RWPE2 (cell line): ENCODE measurements at places on chromosomes 1 and 21.

DNA sequence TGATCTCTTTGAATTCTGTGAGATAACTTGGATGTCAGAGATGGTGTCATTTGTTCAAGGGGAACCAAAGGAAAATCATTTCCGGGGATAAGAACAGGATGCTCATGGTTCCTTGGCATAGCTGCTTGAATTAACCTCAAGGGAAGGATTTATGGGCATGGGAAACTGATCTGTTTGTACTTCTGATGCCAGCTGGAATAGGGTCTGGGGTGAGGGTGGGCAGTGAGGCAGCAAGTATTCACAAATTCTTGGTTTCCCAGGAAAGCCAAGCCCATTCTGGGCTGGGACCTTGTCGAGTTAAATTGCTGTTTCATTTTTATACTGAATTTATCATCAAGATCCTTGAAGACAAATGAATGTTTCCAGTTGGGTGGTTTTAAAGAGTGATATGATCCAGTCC lies 14.1 kb downstream of the INTS3 start:
- peaks cover 87% of the 10 kb centered on the region for H3K36me3 ChIP-seq
- no peak overlapping the region for H3K4me3 ChIP-seq
- no peak for DNase-seq
- no peak overlapping the region for H3K27ac ChIP-seq

- DNase-seq, result no peak
- H3K27me3 ChIP-seq, result peaks cover 4% of the 10 kb centered on the region
- H3K4me3 ChIP-seq, result no peak overlapping the region
- H3K27ac ChIP-seq, result no peak overlapping the region
- H3K4me1 ChIP-seq, result no peaks in the 10 kb centered on the region
These were observed 1193.4 kb downstream of the NCAM2 start for GRCh38 chr21:22191581-22191980.

- no peak overlapping the region for H3K4me3 ChIP-seq
- peak; percentile 13 for DNase-seq
- H3K4me1 ChIP-seq, result no peaks in the 10 kb centered on the region
- H3K36me3 ChIP-seq, result no peaks in the 10 kb centered on the region
- no peaks in the 10 kb centered on the region for H3K27me3 ChIP-seq
- H3K27ac ChIP-seq, result no peak overlapping the region
These were observed 30.2 kb downstream of the RUNX3 start for GRCh38 chr1:24899581-24900485.

DNA sequence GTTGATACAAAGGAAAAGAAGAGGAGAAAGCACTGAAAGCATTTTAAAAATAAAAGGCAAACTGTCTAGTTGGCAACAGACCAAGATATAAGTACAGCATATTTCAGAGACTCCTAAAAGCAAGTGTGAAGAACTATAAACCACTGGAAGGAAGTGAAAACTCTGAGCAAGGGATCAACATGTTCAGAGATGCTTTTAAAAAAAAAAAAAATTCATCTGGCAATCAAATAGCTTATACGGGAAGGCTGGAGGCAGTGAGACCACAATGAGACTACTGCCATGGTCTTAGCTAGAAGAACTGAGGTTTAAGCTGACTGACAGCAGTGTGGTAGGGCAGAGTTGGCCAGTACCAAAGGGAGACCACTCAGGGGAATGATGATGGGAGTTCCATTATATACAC lies 124.3 kb downstream of the VAV3 start:
- no peak overlapping the region for H3K4me3 ChIP-seq
- no peaks in the 10 kb centered on the region for H3K36me3 ChIP-seq
- no peak overlapping the region for H3K27ac ChIP-seq
- no peak for DNase-seq
- H3K4me1 ChIP-seq, result no peaks in the 10 kb centered on the region

DNA sequence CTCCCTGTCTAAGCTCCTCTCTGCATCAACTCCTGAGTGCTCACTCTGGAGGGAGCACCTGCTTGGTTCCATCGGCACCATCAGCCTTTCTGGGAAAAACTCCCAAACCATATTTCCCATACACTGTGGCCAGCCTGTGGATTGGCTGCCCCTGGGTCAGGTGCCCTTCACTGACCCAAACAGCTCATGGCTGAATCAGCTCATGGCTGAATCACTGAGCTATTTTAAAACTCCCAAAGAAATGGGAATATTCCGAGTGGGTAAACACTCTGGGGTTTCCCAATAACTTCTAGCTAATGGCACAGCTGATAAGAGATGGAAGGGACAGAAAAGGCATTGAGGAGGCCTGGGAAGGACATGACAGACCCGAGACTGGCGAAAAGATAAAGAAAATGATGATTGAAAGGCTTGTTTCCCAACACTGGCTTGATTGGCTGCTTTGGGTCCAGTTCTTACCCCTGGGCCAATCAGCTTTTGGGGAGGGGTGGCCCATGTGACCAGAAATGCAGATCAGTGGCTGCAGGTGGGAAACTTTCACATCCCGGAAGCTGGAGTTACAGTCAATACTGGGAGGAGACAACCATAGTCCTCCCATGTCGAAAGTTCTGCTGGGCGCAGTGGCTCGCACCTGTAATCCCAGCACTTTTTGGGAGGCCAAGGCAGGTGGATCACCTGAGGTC lies 37.3 kb upstream of the KAZN start:
- DNase-seq, result no peak
- no peaks in the 10 kb centered on the region for H3K4me1 ChIP-seq
- H3K27me3 ChIP-seq, result no peaks in the 10 kb centered on the region
- no peak overlapping the region for H3K4me3 ChIP-seq
- H3K27ac ChIP-seq, result no peak overlapping the region

DNA sequence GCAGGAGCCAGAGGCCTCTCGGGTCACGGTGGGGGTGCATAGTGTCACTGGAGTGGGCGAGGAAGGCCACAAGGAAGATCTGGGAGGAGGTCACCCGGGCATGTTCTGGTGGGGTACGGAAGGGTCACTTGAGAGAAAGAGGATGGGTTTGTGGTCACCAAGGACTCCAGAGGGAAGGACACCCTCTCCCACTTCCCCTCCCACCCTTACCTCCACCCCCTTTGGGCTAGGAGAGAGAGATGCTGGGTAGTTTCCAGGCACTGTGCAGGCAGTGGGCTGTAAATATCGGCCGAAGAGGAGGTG lies 703 bp downstream of the AMIGO1 start:
- H3K27me3 ChIP-seq, result no peaks in the 10 kb centered on the region
- H3K36me3 ChIP-seq, result no peaks in the 10 kb centered on the region
- H3K27ac ChIP-seq, result no peak overlapping the region
- DNase-seq, result no peak
- H3K4me1 ChIP-seq, result no peaks in the 10 kb centered on the region

DNA sequence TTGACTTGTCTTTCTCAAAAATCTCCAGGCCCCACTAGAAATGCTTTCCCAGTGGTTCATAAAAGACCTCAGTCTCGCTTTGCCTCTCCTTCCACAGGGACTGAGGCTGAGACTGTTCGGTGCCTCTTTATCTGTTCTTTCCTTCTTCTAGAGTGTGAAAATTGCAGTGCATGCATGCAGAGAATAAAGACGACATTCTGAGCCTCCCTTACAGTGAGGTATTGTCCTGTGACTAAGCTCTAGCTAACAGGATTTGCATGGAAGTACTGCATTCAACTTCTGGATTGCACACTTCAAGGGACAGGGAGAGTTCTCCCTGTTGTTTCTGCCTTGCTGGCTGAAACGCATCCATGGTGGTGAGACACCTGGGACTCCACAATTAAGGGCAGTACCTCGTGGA lies 69.1 kb downstream of the COLGALT2 start:
- no peaks in the 10 kb centered on the region for H3K36me3 ChIP-seq
- H3K4me1 ChIP-seq, result no peaks in the 10 kb centered on the region
- H3K27me3 ChIP-seq, result no peaks in the 10 kb centered on the region
- H3K27ac ChIP-seq, result no peak overlapping the region
- no peak for DNase-seq
- no peak overlapping the region for H3K4me3 ChIP-seq

DNA sequence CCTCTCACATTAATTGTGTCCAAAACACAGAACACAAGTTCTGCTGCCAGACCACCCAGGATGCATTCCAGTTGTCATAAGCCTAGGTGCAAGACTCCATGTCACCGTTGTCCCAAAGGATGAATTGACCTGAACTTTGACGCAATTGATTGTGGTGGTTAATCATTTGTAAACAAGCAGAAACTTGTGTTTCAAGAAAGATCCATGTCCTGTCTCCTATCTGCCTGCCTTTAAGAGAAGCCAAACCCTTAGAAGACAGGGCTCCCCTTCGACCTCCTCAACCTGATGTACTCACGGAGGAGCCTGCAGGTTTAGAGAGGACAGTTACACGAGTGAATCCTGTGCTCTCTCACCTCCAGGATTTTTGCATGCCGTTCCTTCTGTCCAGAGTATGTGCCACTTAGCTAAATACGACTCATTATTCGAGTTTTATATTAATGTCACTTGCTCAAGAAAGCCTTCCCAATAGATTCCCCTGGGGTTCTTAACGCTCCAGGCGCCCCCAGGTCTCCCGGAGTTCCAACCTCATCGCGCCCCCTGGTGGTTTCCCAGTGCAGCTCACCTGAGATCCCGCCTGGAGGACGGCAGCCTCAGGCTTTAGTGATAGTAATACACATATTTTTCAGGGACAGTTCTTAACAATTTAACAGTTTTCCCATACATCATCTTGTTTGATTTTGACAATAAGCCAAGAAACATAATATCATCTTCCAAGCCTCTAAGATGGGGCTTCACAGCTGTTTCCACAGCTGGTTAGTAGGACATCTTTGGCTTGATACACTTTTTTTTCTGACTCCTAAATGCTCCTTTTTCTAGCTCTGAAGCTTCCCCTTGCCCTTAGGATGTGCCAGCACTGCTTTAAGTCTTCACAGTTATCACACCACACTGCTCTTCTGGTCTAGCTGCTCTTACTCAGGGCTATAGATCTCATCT lies 2.4 kb upstream of the C8B start:
- H3K27ac ChIP-seq, result no peak overlapping the region
- no peaks in the 10 kb centered on the region for H3K36me3 ChIP-seq
- H3K27me3 ChIP-seq, result no peaks in the 10 kb centered on the region

DNA sequence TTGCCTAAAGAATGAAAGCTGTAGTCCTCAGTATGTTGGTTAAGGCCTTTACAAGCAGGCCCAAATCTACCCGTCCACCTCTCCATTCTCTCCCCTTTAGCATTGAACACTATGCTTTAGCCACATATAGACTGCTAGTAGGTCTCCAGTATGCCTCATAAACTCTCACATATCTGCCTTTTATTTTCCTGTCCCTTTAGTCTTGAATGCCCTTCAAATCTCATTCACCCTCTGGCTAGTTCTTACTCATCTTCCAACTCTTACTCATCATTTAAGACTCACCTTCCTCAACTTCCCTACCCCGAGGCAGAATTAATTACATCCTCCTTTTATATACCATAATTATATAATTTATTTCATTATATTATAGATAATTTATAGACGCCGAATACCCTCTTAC lies 78.7 kb upstream of the TSPAN2 start:
- peaks cover 38% of the 10 kb centered on the region for H3K4me1 ChIP-seq
- no peak overlapping the region for H3K4me3 ChIP-seq
- no peak for DNase-seq
- H3K27me3 ChIP-seq, result no peaks in the 10 kb centered on the region
- H3K36me3 ChIP-seq, result no peaks in the 10 kb centered on the region
- H3K27ac ChIP-seq, result peak overlapping the region; percentile 98

DNA sequence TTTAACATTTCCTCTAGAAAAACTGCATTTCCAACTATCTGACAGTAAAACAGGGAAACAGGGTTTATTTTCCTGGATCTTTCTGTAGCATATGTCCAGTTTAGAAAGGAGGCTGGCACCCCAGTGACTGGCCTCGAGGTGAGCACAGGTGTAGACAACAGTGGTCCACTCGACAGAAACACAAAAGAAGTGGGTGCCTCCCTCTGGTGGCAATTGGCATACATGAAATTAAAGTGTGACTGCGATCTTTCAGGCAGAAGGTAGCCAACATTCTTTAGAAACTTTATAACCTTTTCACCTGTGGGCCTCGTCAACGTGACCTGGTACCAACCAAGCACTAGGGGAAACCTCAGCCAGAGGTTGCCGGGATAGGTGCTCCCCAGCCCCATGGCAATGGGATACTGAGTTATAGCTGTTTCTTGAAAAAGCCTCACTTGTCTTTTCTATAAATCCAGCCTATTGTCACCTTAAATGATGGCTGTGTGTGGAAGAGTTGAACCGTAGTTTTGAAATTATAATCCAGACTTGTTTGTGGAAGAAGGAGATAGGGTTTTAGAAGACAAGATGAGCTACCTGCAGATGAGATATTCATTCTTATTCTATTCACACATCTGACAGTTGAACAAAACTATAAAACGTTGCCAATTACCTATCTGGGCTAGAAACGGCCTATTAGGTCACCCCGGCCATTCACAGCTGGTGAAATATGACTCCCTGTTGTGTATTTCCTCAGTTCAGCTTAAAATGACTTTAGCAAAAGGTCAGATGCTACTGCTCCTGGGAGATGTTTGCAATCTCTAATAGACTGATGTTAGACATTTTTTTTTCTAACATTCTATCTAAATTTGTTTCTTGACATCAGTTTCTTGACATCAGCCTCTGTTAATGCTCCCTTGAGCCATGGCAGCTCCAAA lies 44.3 kb downstream of the PCP4 start:
- H3K4me3 ChIP-seq, result no peak overlapping the region
- no peaks in the 10 kb centered on the region for H3K36me3 ChIP-seq
- no peak overlapping the region for H3K27ac ChIP-seq

DNA sequence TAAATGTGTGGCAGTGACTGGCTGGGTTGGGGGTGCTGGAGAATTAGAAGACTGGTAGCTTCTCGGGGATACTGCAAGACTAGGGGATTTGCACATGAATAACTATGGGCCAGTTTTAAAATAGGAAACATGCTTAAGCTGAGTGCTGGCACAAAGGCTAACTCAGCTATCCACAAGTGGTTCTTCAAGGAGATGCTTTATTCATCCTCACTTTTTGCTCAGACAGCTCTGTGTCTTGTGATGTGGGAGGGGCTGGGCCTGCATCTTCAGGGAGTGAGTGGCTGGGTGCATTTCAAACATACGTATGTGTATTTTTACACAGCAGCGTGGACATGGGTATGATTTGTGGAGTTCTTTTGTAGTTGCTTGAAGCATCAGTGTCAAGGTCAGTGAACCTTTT lies 2.3 kb downstream of the COQ8A start:
- H3K36me3 ChIP-seq, result no peaks in the 10 kb centered on the region
- no peak overlapping the region for H3K4me3 ChIP-seq
- no peaks in the 10 kb centered on the region for H3K27me3 ChIP-seq
- H3K4me1 ChIP-seq, result no peaks in the 10 kb centered on the region
